ENCODE measurements at places on chromosomes 12 and 14.
A peak's percentile ranks its signal among the peaks of the same experiment; 100 is the strongest.

DNA sequence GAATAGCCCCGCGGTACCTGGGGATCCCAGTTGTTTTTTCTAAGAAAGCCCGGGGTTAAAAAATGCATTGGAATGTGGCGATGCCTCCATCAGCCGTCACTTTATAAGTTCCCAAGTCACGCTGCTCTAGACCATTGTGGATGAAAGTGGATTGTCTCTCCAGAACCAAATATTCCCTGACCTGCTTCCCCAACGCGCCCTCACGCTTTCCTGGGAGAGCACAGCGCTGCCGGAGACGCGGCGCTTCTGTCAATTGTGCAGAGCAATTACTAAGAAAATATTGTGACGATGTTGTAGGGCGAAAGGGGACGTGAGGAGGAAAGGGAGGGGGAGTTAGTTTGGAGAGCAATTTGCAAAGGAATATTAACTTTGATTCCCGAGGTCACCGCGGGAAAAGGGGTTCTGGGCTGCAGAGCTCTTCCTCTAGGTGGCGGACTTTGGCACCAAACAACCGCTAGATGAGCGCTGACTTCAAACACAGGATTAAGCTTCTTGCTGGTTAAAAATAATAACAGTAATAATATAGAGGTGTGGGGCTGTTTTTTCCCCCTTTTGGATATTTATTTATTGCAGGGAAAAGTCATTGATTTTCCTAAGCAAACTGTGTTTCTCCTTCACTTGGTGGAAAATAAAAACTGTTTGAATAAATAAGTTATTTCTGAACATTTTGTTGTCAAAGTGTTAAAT lies 9.6 kb upstream of the FOXG1 start:
- peak; percentile 40 for DNase-seq

DNA sequence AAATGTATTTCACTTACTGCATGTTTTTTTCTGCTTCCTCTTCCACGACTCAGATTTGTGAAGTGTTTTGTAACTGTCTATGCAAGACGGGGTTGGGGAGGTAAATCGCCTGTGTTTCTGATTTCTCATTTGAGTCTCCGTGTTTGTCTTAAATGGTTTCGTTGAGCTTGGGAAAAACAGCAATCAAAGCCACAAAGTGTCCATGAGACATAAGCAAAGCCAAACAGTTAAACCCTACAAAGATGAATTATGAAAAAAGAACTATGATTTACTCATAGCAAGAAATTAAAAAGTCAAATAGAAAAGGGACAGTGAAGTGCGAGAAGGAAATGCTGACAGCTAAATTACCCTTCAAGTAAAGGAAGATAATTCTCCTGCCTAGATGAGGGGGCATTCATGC lies 164.3 kb upstream of the TMPO start:
- DNase-seq, result no peak

DNA sequence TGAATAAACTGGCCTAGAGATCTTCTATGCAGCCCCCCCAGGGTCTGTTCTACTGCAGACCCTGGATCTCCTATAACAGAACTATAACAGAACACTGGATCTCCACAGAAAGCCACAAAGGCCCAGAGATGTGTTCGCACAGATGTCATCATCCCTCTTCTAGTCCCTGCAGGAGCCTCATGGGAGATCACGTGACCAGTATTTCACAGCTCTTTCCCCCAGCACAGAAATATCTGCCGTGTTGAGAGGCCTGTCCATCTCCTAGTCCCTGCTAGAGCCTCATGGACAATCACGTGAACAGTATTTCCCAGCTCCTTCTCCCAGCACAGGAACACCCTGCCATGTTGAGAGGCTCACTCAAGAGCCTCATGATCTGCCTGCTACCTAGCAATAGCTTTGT lies 331.7 kb downstream of the NRXN3 start:
- no peak for DNase-seq

DNA sequence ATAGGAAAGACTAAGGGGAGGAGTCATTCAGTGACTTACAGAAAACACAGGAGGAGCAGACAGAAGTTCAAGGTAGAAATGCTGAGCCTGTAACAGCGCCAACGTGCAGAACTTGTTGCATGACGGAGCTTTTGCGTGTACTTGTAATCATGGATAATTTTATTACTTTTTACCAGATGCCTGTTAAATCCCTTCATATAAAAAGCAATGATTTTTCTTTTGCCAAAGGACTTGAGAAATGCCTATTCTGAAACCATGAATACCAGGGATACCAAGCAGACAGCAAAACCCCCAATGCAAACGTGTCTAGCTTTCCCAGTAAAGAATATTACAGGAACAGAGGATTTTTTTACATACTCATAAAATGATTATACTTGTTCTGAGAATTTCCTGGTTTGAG lies 163.6 kb upstream of the GSC start:
- DNase-seq, result peak; percentile 64

DNA sequence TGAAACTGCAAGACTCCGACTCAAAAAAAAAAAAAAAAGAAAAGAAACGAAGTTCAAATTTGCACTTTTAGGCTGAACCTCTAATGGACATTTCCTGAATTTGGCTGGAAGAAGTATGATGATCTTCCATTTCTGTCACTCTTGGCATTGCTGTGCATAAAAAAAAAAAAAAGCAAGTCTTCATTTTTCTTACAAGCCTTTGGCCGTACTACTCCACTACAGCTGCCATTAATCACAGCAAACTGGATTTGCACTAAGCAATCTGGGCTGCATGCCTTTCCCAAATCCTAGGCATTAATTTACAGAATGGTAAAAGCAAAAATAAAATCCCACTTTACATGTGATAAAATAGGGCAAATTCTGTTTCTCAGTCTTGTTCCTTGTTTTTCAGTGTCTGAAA lies 7.1 kb downstream of the CSRP2 start:
- DNase-seq, result peak; percentile 57

- no peak for DNase-seq
Observed at GRCh38 chr12:29429999-29430715, 49.2 kb upstream of the ERGIC2 start.

DNA sequence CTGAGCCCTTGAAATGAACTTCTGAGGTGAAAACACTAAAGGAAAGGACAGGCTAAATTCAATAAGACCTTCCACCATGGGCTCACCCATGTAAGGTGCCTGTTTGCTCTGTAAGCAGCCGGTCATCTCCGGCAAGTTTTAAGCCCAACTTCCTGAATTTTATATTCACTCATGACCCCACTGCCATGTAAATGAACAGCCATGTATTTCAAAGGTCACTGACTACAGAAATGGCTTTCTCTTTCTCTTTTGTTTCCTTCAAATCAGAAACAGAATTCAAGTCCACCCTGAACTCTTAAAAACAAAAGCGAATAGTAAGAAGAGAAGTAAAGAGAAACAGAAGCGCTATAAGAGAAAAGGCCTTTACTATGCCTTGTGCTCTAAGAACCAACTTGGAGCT lies 61.7 kb upstream of the OVCH1 start:
- DNase-seq, result no peak

DNA sequence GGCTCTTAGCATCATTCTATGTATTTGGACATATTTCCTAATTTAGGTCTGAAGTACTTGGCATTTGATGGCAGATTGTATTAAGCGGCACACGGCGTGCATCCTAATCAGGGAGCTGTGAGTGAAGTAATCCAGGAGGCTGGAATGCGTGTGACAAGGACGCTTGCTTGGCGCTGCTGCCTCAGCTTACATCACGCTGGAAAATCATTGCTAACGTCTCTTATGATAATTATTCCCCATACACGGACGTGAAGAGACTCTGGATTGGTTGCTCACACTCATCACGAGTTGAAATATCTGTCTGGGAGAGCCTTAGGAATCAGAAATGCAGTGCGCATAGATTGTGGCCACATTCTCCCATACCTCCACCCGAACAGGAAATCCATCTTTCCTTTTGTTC lies 85.3 kb downstream of the FBXW8 start:
- DNase-seq, result peak; percentile 38

GRCh38 chr14:51743588-51744000 lies 91.9 kb downstream of the FRMD6 start:
- no peak for DNase-seq

GRCh38 chr14:89669193-89669592 lies 252.2 kb upstream of the FOXN3 start:
- DNase-seq, result no peak

GRCh38 chr14:64636208-64636979 lies 67.8 kb upstream of the PLEKHG3 start:
- peak; percentile 60 for DNase-seq

DNA sequence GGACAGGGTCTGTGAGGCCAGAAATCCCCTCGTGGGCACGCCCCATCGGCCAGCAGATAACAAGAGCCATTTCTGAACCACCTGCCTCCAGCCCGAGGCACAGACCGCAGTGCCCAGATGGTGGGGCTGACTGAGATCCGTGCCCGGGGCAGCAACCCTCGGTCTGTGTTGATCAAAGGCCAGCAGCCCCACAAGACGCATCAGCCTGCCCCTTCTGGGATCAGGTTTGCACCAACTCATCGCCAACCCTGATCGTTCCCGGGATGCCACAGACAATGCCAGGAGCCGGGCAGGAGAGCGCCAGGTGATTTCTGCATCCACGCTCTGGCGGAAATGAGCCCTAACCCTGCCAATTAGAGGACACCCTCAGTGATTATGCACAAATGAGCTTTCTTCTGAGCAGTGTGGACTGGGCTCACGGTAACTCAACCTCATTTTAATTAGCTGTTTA lies 64.5 kb downstream of the TESC start:
- DNase-seq, result no peak

DNA sequence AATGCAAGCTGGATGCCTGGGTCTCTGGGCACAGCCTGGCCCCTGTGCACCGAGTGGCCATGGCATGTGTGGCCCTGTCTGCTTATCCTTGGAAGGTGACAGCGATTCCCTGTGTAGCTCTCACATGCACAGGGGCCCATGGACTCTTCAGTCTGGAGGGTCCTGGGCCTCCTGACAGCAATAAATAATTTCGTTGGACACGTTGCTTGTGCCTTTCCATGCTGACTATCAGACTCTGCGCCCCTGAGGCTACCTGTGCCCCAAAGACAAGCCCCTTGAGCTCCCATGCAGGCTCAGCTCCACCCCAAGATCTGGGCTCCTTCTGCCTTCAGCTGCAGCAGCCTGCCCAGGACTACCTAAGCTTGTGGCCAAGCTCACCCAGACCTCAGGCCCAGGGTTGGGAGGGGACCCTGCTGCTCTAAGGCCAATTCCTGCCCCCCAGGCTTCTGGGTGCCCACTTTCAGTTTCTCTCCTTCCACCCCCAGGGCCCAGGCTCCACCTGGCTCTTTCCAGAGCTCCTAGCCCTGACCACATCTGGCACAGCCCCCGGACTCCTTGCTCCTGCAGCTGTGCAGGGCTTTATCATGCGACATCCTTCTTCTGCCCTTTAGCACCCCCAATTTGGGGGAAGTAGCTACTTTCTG lies 11.8 kb downstream of the SERPINA3 start:
- no peak for DNase-seq

- DNase-seq, result no peak
Observed at GRCh38 chr12:41202051-41202450, 13.9 kb downstream of the PDZRN4 start.

GRCh38 chr12:113463746-113464451 lies 7.8 kb downstream of the LHX5 start:
- DNase-seq, result no peak

GRCh38 chr12:70399311-70399710 lies 33.2 kb downstream of the KCNMB4 start:
- DNase-seq, result no peak

DNA sequence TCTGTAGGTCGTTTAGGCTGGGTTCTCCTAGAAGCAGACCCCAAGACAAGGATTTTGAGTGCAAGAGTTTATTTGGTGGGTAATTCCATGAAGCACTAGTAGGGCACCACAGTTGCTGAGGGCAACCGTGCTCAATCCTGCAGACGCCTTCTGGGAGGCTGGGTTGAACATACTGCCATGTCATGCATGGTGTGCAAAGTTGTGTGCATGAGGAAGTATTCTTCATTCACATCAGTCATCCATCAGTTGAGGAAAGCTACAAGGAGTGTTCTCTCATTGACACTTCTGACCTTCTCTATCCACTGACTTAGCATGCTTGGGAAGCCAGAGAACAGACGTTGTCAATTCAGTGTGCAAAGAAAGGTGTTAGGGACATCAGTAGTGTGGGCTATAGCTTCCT lies 179.2 kb downstream of the PTPN11 start:
- no peak for DNase-seq

- peak; percentile 45 for DNase-seq
Observed at GRCh38 chr12:119938049-119938667, 50.9 kb upstream of the BICDL1 start.

GRCh38 chr14:68042586-68043210 lies 223.1 kb downstream of the RAD51B start:
- peak; percentile 4 for DNase-seq

DNA sequence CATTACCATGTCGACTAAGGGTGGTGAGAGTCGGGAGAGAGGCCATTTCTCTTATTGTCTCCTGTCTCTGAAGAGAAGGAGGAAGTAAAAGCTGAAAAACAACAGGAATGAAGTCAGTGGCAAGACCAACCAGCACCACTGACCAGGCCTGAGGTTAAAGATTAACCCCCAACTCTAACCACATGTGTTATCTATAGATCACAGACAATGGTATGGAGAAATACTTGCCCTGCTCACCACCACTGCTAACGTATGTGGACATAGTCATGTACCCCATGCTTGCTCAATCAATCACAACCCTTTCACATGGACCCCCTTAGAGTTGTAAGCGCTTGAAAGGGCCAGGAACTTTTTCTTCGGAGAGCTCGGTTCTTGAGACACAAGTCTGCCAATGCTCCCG lies 690.9 kb upstream of the LMO3 start:
- no peak for DNase-seq

GRCh38 chr14:56313789-56314188 lies 195.6 kb downstream of the PELI2 start:
- DNase-seq, result no peak

DNA sequence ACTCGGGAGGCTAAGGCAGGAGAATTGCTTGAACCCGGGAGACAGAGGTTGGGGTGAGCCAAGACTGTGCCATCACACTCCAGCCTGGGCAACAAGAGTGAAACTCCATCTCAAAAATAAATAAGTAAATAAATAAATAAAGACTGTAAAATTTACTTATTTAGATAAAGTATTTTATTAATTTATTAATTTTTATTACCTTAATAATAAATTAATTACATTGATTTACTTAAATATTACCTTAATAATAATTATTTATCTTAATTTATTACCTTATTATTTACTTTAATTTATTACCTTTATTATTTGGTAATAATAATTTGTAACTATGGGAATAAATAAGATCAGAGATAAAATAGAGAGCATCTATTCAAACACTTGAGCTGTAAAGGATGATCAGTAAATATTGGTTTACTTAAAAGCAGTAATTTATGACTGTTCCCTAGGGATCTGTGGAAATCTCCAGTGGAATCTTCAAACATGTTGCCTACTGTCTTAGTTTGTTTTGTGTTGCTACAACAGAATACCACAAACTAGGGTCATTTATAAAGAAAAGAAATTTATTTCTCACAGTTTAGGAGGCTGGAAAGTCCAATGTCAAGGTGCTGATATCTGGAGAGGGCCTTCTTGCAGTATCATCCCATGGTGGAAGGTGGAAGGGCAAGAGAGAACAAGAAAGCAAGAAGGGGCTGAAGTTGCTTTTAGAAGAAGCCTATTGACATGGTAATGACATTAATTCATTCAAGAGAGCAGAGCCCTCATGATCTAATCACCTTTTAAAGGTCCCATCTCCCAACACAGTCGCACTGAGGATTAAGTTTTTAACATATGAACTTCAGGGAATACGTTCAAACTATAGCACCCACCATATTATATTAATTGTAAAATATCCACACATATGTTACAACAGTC lies 37.1 kb downstream of the SOCS2 start:
- no peak for DNase-seq
